Aorta (tissue), 5 donors: ENCODE measurements at places on chromosomes 11 and 22. TPM values are rescaled to one million over a fixed set of nuclear protein-coding genes. Genes with fewer than 3 reads are reported as not detected.

GRCh38 chr22:31263896-31264640 is 28.2 kb downstream of the PIK3IP1 start:
- DNase-seq: peak; percentile 14

The SYNGR1 gene
- 26.7 TPM for total RNA-seq

DNA sequence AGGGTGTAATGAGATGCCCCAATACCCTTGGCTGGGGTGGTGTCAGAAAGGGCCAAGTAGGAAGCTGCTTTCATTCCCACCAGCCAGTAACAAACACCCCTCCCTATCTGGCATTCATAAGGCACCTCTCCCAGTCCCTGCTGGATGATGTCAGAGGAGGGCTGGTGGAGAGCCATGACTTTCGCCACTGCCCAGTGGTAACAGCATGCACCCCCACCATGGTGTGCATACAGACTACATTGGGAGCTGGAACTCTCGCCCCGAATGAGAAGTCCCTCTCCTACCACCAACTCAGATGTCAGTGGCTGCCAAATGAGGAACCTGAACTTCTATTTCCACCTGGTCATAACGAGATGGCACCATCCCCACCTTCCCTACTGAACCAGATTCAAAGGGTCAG is 73.3 kb downstream of the SGSM3 start:
- peak; percentile 86 for DNase-seq

The CDON gene
- 8.1 TPM for total RNA-seq

GRCh38 chr11:64792482-64792881 is 10.5 kb downstream of the MAP4K2 start:
- DNase-seq: no peak

The C11orf91 gene
- total RNA-seq: 0.97 TPM

The ZP1 gene
- not detected for total RNA-seq

GRCh38 chr11:63608353-63609345 is 5.6 kb downstream of the PLAAT3 start:
- no peak for DNase-seq
